ENCODE measurements at places on chromosomes 4 and X. TPM values are rescaled to one million over a fixed set of nuclear protein-coding genes. Genes with fewer than 3 reads are reported as not detected.

GRCh38 chrX:109818976-109819375 is 85.9 kb upstream of the ACSL4 start:
- DNase-seq, result no peak

GRCh38 chr4:81566161-81566591 is 94.5 kb upstream of the RASGEF1B start:
- no peak for DNase-seq

GRCh38 chr4:10015140-10015753 is 6.0 kb downstream of the SLC2A9 start:
- no peak for DNase-seq

- DNase-seq, result peak; percentile 87
Measured at GRCh38 chr4:41160012-41160789, 54.1 kb downstream of the APBB2 start.

GRCh38 chrX:71439896-71440295 is 73.7 kb downstream of the TAF1 start:
- no peak for DNase-seq

DNA sequence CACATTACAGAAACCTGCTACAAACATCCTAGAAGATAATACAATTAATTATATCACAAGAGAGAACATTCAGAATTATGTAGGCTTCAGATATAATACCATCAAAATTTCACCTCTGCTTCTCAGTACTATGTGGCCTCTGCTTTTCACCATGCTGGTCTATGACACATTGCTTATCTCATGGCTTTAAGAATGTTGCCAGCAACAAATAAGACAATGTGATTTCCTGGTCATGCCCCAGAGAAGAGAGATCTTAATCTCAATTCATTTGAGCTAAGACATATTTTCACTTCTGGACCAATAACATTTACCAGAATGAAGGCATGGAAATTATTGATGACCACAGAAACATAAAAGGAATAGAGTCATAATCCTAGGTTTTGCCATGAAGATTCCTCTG is 1233.4 kb upstream of the ADGRL3 start:
- DNase-seq, result no peak

- no peak for DNase-seq
Measured at GRCh38 chr4:77104791-77105540, 29.2 kb upstream of the CCNI start.

DNA sequence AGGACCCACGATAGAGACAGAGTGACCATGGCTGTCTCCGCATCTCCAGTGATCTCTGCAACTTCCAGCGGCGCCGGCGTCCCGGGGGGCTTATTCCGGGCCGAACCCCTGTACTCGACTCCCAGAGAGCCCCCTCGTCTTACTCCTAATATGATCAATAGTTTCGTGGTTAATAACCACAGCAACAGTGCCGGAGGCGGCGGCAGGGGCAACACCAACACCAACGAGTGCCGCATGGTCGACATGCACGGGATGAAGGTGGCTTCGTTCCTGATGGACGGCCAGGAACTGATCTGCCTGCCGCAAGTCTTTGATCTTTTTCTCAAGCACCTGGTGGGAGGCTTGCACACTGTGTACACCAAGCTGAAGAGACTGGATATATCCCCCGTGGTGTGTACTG is 343 bp downstream of the DACH2 start:
- no peak for DNase-seq

DNA sequence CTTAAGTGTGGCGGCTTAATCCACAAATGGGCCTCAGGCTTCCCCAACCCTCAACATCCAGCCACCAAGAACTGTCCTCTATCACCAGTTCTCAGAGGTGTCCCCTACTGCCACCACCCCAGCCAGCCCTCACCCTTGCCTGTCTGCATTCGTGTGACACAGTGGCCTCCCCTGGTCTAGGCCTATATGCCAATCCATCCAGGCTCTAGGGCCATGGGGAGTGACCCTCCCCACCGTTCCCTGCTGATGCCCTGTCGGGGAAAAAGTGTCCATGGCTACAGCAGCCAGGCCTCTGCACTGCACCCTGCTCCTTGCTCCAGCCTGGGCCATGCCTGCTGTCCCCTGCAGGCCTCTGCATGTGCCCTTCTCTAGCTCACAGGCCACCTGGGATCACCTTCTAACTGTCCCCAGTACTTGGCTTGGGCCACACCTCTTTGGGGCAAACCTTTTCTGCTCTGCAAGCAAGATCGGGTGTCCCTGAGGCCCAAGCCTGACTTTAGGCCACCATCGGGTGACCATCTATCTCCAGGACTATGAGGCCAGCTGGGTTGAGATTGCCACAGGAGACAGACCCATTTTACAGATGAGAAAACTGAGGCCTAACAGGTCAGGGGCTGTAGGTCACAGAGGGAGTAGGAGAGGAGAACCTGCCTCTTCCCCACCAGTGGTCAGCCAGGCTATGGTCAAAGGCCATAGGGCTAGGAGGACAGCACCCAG is 75.8 kb downstream of the JAKMIP1 start:
- no peak for DNase-seq

The PDGFC gene
- polyA plus RNA-seq, result 29.7 TPM

The FGB gene
- not detected for polyA plus RNA-seq

The LRRC66 gene
- polyA plus RNA-seq, result 0.09 TPM

The KCNE5 gene
- 0.12 TPM for polyA plus RNA-seq

The MID2 gene
- 9.6 TPM for polyA plus RNA-seq

The ZNF630 gene
- 0.78 TPM for polyA plus RNA-seq

The SLITRK4 gene
- polyA plus RNA-seq, result 0.01 TPM

The CEP135 gene
- 3.5 TPM for polyA plus RNA-seq
